ENCODE measurements at places on chromosomes 2 and 18.

GRCh38 chr2:19120941-19121750, 237.3 kb downstream of the OSR1 start:
- peak; percentile 51 for DNase-seq

DNA sequence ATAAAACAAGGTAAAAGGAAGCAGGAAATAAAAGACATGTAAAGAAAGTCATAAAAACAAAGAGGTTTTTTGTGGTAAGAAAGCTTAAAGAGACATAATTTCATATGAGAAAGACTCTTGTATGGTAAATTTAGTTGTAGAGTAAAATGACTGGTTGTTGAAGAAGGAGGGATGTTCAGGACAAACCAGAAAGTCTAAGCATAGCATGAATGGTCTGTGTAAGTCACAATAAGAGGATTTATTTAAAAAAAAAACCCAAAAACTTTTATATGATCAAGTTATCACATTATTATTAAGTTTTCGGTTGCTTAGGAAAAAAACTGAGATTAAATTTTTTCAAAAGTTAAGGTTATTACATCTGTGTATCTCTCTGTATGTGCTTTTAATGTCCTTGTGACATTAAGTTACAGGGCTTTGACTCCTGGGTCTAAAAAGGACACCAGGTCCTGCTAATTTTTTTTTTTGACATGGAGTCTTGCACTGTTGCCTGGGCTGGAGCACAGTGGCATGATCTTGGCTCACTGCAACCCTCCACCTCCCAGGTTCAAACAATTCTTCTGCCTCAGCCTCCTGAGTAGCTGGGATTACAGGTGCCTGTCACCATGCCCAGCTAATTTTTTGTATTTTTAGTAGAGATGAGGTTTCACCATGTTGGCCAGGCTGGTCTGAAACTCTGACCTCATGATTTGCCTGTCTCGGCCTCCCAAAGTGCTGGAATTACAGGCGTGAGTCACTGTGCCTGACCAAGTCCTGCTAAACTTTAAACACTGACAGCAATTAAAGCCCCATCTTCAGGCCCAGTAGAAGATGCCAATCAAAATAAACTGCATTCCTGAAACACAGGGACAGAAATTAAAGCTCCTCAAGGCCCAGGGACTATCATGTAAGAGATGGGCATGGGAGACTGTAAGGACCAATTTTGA, 14.2 kb upstream of the OXER1 start:
- peak; percentile 26 for DNase-seq

DNA sequence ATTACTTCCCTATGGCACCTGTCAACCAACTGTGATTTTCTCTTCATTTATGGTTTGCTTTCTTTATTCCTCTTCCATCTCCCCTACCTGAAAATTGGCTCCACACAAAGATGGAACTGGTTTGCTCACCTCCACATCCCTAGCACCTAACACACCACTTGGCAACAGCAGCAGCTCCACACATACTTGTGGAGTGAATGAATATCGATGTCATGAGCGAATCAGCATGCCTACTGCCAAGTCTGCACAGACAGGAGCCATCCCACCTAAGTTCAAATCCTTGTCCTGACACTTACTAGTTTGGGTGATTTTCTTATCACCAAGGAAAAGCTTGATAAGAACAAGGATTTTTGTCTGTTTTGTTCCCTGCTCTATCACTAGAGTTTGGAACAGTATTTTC, 191.4 kb upstream of the TMEM200C start:
- no peak for DNase-seq

- DNase-seq = no peak
Observed at GRCh38 chr2:217897816-217898806, 104.7 kb downstream of the TNS1 start.

GRCh38 chr2:40321016-40321623, 130.8 kb downstream of the SLC8A1 start:
- no peak for DNase-seq

DNA sequence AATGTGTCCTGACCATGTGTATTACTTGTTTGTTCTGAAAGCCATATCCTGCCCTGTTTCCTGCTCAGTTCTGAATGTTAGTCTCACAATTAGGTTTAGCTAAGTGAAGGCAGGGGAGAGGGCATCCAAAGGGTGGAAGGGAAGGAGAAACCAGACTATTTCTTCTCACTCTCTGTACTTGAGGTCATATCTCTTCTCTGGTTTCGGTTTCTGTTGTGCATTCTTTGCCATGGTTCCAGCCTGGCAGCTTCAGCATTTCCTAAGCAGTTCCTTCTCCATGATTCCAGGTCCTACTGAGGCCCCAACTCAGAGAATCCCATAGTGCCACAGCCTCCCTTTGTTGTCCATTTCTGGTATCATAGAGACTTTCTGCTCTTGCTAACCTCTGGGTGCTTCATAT, 40.3 kb upstream of the HNMT start:
- no peak for DNase-seq

DNA sequence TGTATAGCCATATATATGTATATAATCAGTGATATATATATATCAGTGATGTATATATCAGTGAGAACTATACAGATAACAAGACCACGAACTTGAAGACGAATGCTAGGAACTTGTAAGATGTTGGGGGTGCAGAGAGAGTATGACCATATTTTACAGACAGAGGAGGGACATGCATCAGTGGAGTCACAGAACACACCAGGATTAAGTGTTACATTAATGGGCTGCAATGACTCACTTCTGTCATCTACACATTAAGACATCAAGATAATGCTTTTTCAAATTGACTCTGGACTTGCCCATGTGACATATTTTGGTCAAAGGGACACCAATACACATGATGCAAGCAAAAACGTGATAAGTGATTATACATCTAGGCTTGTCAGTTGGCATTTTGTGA, 501.0 kb downstream of the LRRTM4 start:
- no peak for DNase-seq

DNA sequence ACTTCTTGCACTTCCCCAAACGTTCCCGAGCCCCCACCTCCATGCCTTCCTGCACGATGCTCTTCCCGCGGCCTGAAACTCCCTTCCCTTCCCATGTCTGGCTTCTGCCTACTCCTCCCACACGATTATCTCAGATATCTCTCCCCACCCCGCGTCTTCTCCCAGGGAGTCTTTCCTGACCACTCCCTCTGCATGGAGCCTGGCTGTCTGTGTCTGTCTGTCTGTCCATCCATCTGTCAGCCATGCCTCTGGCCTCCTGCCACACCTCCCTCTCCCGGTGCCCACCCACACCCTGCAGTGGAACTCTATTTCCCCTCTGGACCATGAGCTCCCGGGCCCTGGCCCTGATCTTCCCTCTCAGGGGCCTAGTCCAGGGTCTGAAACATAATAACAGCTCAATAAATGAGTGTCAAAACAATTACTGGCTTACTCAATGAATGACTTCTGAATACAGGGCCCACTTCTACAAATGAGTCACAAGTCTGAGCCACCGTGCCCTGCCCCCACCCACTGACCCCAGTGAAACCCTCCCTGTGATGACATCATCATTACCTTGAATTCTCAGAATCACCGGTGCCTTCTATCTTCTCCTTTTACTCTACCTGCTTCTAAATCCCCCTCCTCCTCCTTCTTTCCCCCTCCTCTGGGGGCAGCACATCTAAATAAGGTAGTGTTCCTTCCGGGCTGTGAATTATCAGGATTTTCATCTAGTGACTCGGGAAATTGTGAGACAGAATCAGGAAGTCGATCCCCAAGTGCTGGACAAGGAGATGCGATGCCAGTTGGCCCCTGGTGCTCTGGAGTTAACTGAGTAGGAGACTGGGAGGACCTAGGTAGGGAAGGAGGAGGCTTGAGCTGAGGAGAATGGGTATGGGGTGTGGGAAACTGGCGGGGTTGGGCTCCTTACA, 46.1 kb upstream of the PLB1 start:
- DNase-seq = no peak

GRCh38 chr18:27595113-27595838, 410.2 kb upstream of the CHST9 start:
- DNase-seq = no peak

DNA sequence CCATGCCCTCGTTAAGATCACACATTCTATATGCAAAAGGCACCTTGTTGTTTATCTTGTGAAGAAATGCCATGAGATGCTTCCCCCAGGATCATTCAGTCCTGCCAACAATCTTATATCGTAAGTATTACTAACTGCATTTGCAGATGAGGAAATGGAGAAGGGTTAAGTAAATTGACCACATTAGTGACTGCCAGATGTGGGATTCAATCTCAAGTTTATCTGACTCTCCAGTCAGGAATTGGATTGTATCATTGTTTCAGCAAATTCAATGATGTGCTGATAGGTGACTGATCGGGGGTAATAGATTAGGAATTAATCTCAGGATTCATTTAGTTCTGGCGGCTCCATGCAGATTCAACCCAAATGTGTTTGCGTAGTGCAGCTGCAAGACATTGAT, 106.2 kb downstream of the CNTNAP5 start:
- DNase-seq = no peak

DNA sequence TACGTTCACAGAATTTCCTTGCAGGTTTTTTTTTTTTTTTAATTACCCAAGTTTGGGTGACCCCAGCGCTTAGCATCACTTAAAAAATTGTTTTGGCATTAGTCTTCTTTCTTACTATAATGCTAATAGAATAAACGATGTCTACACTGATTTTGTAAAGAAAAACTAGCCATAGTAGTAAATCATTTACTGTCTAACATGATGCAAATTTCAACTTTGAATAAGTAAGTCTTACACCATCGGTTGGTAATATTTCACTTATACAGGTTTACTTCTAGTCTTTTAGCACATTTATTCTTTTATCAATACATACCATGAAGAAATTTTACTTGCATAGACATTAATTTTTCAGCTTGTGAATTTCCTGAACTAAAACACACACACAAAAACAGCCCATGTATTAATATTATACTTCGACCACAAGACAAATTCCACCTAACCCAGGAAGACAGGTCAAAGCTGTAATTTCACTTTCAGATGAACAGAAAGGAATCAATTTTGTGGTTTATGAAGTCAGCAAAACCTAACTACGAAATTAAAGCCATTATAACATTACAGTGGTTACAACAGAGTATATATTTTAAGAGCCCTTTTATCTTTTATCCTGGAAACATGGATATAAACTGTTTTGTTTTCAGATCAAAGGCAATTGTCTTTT, 1.9 kb downstream of the YES1 start:
- DNase-seq = no peak

DNA sequence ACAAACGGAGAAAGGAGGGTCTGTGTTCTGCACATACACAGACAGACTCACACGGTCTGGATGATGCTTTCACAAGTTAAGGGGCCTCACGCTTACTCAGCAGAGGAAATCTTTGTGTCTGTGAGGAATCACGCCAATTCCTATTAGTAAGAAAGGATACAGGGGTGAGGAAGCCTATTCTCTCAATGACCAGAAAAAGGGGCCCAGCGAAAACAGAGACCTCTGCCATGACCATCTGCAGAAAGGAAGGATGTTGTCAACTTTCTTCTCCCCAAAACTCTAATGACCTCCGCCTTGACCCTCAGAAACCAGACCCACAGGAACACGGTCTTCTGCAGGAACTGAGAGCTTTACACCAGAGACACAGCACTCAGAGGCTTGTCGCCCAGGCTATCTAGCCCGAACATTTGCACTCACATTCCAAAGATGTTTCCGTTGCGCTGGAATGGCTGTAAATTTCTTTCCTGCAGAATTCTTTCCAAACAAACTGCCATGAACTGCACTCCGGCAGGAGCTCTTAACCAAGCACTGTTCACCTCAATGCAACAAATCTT, 186.3 kb downstream of the TCF4 start:
- DNase-seq = no peak

DNA sequence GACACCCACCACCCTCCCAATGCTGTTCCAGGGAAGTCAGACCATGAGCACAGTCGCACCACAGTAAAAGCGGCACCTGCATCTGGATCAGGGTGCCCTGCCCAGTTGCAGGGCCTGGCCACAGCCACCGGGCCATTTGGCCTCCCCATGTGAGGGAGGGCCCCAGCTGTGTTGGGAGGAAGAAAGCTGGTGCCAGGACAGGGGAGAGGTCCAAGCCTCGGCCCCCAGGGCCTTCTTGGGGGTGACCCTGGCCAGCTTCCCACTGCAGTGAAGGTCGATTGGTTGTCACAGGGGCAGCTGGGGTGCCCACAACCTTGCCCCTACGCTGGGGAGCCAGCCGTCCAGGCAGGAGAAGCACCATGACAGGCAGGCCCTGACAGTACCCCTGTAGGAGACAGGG, 183.2 kb upstream of the RAB6C start:
- no peak for DNase-seq

- no peak for DNase-seq
Observed at GRCh38 chr2:235603659-235604058, 109.8 kb downstream of the AGAP1 start.

DNA sequence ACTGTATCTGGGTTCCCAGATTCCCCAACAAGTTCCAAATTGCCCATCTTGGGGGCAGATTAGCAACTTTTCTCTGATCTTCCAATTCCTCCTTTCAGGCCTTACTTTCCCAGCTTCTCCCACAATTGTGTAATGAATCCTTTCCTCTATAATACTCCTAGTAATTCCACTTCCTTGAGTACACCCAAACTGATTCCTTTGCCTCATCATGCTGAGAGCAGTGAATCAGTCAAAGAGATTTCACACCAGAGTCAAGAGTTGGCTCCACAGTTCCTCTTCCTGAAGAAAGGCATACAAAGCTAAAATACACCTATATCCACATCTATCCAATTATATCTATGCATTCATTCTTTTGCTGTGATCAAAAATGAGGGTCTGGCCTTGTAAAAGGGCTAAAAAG, 28.6 kb upstream of the DAPL1 start:
- DNase-seq = no peak

- no peak for DNase-seq
Observed at GRCh38 chr2:124001696-124002430, 23.2 kb upstream of the CNTNAP5 start.

DNA sequence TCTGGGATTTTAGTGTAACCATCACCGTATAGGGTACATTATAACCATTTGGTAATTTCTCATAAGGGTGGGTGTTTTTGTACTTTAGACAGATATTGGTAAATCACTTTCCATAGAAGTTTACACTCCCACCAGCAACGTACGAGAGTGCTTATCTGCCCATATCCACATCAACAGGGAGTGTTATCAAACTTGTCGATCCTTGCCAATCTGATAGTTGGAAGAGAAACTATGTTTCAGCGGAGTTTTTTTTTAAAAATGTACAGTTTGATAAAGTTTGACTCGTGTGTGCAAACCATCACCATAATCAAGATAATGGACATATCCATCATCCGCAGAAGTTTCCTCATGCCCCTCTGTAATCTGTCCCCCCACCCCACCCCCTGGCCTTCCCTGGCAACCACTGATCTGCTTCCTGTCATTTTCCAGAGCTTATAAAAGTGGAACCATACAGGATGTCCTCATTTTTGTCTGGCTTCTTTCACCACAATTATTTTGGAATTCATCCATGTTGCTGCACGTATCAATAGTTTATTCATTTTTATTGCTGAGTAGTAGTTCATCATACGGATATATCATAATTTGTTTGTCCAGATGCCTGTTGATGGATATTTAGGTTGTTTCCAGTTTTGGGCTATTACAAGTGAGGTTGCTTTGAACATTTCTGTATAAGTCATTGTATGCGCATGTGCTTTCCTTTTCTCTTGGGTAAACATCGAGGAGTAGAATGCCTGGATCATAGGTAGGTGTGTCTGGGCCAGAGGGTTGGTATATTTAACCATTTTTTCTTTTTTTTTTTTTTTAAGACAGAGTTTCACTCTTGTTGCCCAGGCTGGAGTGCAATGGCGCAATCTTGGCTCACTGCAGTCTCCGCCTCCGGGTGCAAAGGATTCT, 18.6 kb downstream of the GLI2 start:
- DNase-seq = no peak

Measured in T1000 (cell line).